Activated naive CD4-positive, alpha-beta T cell (primary cell): ENCODE measurements at places on chromosomes 2 and 18.

GRCh38 chr2:86825693-86826381 lies 35.1 kb upstream of the CD8A start:
- DNase-seq = no peak

DNA sequence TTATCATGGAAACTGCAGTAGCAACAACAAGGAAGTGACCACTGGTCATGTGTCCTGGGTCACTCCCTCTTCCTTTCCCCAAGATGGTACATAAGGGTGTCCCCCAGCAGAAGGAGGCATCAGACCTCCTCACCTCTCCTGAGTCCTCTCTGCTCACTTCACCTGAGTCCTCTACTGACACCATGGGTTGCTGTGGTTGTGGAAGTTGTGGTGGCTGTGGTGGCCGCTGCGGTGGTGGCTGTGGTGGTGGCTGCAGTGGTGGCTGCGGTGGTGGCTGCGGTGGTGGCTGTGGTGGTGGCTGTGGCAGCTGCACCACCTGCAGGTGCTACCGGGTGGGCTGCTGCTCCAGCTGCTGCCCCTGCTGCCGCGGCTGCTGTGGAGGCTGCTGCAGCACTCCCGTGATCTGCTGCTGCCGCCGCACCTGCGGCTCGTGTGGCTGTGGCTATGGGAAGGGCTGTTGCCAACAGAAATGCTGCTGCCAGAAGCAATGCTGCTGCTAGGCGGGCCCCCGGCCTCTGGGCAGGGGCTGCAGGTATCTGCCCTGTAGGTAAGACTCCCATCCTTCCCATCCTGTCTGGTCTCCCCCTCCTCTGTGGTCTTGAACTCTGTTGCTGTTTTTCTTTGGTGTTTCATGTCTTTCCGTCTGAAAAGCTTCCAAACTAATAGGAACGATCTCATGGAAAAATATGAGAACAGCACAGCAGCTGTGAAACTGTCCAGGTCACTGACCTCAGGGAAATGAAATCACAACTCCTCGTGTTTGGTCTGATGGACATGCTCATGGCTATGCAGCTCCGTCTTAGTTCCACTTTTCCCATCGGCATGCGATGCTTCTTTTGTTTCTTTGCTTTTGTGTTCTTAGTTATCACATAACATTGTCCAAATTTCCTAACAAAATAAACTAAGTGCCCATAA lies at the start of gene SCYGR4:
SCYGR4 (plus strand) TSS at position 183 of the 915 bp plus-strand sequence; CDS start at position 183, 0 bp downstream.
- no peak for DNase-seq

GRCh38 chr2:85583667-85584353 lies 421 bp upstream of the VAMP5 start:
- DNase-seq = peak; percentile 11

DNA sequence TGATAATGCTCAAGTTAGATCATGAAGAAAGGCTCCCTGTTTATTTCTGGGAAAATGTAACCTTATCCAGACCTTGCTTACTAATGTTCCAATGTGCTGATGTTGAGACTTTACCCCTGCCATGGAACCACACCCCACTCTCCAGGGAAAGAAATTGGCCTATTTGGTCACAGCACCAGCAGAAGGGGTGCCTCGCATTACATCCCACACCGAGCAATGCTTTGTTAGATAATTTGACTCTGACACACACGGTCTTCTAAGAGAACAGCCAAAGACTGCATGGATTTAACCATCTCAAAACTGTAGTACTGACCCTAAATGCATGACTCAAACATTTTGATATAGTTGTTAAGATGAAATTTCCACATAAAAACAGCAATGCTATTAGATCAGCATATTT lies 152.1 kb upstream of the CCDC150 start:
- no peak for DNase-seq

GRCh38 chr2:207512356-207512755 lies 17.4 kb upstream of the CREB1 start:
- DNase-seq = no peak

DNA sequence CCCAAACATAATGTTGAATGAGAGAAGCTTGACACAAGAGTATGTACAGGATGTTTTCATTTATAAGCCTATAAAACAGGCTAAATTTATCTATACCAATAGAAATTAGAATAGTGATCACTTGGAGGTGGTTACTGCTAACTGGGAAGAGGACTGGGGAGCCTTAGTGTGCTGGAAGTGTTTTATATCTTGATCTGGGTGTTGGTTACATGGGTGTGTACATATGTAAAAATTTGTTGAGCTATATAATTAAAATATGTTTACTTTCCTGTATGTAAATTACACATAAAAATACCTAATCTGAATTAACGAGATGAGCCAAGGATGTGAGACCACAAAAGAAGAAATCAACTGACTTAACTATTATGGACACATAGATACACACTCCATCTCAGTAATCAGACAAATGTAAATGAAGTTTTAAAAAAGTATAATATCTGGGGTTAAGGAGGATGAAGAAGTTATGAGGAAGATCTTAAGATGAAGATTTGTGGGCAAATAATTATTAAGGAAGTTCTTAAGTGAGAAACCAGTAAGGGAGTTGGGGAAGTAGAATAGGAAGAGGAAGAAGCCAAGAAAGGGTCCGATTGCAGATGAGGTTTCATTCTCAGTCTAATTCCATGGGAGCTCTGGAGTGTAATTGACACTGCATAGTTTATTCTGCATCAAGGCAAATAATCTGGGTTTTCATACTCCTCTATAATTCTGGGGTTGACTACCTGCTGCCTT lies 32.3 kb upstream of the NABP1 start:
- no peak for DNase-seq

- no peak for DNase-seq
Observed at GRCh38 chr18:26255695-26256622, 29.7 kb downstream of the TAF4B start.

GRCh38 chr2:603869-604268 lies 73.3 kb downstream of the TMEM18 start:
- DNase-seq = no peak

- no peak for DNase-seq
Observed at GRCh38 chr18:58866773-58867150, 2.1 kb downstream of the ZNF532 start.

GRCh38 chr2:66236816-66237802 lies 197.8 kb upstream of the MEIS1 start:
- no peak for DNase-seq

GRCh38 chr2:24494410-24494809 lies 3.4 kb downstream of the NCOA1 start:
- DNase-seq = no peak

DNA sequence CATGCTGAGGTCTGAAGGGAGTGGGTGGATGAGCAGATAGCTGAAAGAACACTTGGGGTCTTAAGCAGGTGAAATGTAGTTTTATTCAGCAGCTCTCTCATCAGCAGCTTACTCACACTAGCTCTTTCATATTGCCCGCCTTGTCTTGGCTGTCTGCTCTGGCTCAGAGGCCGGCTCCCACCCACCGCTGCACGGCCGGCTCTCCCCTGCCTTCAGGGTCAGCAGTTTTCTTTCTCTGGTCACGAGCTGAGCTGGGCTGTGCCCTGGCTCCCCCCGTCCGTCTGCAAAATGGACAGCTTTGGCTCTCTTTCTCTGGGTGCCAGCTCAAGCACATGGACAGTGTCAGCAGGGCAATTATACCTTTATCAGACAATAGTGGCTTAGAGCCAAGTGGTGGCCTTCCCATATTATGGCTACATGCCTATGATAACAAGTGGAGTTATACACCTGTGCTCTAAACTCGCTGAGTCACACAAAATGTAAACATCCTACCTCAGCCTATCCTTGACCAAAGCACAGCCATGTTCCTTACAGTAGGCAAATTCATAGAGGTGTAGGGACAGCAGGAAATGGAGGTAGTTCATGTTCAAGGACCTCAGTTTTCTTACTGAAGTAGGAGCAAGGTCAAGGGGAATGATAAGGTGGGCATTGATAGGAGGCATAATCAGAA lies 224.8 kb downstream of the SOCS6 start:
- no peak for DNase-seq

GRCh38 chr18:21366896-21367295 lies 124.9 kb downstream of the GREB1L start:
- no peak for DNase-seq

DNA sequence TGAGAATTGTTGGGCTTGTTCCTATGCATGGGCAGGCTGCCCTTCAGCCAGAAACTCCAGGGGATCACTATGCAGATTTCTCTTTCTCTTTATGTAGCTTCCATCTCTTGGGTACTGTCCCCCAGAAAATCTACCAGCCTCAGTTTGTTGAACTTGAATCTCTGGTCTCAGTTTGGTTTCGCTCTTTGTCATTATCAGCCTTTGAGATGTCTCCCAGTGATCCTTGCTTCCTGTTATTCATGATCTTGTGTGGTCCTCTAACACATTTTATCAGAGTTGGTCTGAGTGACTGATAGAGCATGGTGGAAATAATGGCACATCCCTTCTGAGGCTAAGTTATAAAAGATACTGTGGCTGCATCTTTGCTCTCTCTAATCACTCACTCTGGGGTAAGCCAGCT lies 7.8 kb downstream of the TMEM87B start:
- no peak for DNase-seq

GRCh38 chr2:106701203-106702022 lies 184.6 kb downstream of the ST6GAL2 start:
- no peak for DNase-seq

- no peak for DNase-seq
Observed at GRCh38 chr2:9247177-9247576, 40.6 kb downstream of the ASAP2 start.

- no peak for DNase-seq
Observed at GRCh38 chr2:133346654-133347053, 221.6 kb downstream of the NCKAP5 start.

DNA sequence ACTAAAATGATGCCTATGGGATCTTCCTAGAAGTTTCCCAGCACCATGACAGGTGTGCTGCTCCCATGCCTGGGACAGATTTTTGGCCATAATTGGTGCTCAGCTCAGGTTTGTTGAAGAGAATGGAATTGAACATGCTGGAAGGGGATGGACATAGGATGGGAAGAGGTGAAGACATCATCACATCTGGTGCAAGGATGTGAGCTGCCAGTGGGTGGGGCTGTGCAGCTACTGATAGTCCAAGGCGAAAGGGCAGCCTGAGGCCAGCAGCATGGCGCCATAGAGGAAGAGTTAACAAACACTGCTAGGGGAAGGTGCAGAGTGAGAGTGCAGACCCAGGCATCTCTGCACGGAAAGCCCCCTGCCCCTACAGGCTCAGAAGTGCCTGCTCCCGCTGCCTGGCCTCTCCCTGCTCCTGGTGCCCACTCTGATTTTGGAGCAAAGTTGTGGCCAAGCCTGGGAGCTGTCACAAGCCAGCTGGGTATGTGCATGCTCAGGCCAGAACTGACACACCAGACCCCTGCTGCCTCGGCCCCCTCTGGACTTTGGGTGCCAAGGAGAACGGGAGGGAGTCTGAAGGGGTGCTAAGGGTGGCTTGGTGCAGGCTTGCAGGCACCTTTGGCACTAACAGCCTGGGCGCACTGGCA lies 178.6 kb downstream of the ZBTB7C start:
- no peak for DNase-seq

GRCh38 chr2:206837775-206838174 lies 72.4 kb downstream of the FASTKD2 start:
- DNase-seq = no peak

- no peak for DNase-seq
Observed at GRCh38 chr2:71463342-71463654, 9.9 kb downstream of the DYSF start.

DNA sequence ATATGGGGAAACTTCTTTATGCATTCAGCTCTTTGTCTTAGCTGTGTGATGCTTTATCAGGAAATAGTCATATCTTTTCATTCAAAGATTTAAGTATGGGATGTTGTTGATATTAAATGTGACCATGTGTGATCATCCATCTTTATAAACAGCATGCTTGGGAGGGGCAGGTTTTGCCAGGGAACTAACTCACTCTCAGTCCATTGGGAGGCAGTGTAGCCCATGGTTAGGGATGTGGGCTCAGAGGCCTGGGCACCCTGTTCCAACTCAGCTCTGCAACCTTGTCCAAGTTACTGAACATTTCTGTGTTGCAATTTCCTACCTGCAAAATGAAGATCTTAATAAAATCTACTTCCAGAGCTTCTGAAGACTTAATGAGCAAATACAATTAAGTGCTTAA lies 92.0 kb upstream of the BCL2L11 start:
- DNase-seq = no peak

GRCh38 chr2:16363581-16363980 lies 302.1 kb downstream of the CYRIA start:
- no peak for DNase-seq

DNA sequence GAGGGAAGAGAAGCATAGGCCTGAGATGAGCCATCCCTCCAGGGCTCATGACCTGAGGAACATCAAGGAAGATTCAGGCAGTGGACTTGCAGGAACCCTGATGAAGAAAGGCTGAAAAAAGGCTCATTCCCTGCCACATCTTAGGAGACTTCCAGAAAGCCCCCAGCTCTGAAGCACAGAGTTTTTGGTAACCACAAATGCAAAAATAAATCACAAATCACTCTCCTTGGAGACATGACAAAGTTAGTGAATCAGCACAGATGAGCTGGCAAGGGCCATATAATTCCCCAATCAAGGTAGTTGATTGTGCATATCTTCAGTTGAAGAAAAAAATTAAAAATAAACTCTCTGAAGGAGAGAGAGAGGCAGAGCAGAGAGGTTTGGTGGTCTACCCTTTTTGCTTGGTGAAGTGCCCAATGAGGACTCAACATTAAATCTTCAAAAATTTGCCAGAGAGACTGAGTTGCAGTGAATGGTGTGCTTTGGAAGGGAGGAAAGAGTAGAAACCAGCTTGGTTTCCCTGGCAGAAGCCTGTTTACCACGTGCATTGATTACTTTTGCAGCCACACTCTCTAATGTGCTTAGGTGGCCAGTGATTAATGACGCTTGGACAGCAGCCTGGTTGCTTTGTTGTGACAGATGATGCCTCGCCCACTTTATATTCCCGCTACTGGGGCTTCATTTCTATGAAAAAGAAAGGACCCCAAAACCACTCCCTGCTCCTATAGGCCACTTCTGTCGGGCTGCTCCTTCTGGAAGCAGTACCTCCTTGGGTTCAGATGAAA lies 257.4 kb upstream of the SLC14A2 start:
- DNase-seq = no peak

DNA sequence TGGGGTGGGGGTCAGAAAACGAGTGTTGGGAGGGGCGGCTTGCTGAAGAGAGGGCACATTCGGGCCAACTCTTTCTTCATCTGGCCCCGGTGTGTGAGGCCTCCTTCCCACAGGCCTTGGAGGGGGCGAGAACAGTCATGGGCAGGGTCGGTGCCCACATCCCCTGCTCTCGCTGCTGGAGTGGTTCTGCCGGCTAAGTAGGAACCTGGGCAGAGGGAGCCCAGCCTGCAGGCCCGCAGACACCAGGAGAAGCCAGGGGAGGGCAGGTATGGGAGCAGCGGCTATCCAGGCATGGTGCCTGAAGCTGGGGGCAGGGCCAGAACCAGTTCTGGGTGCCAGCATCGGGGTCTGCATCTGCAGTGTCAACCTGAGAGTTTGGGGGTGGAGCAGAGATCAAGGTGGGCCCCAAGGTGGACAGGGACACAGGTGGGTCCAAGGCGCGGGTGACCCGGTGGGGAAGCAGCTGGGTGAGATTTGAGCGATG lies 46.6 kb upstream of the HPCAL1 start:
- no peak for DNase-seq

GRCh38 chr2:119596638-119597037 lies 52.4 kb downstream of the CFAP221 start:
- no peak for DNase-seq

- no peak for DNase-seq
Observed at GRCh38 chr2:44275927-44276303, 635 bp downstream of the SLC3A1 start.

GRCh38 chr2:119428488-119429224 lies 3.0 kb upstream of the TMEM37 start:
- no peak for DNase-seq

- no peak for DNase-seq
Observed at GRCh38 chr2:205650931-205651330, 31.4 kb upstream of the NRP2 start.
